ENCODE measurements at places on chromosomes 3 and 15.

- DNase-seq: no peak
These were observed 46.1 kb downstream of the IL16 start for GRCh38 chr15:81242778-81243177.

- DNase-seq: no peak
These were observed 200.2 kb upstream of the DPH6 start for GRCh38 chr15:35746121-35746520.

DNA sequence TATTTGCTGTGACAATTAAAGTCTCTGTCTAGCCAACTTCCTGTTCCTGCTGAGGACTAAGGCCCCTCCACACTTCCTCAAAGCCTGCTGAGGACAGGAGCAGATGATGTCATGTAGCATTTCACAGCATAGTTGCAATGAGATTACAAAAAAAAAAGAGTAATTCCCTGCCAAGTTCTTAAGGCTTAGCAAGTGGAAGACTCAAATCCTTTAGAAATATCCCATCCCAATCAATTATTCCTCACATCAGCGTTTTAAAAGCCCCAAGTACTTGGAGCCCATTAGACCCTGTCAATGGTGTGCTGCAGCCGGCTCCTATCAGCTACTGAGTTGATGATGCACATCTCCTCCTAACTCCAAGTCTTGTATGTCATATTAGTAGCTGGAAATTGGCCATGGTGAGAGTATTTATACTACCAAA, 51.7 kb downstream of the TRANK1 start:
- no peak for DNase-seq

- DNase-seq: no peak
These were observed 51.5 kb downstream of the CMTM6 start for GRCh38 chr3:32450992-32451659.

GRCh38 chr3:99012051-99012450, 110.6 kb upstream of the DCBLD2 start:
- DNase-seq: no peak

Measured in NCI-H2171 (cell line).